ENCODE measurements at places on chromosomes 11 and 22. TPM values are rescaled to one million over a fixed set of nuclear protein-coding genes. Genes with fewer than 3 reads are reported as not detected.
A peak's percentile ranks its signal among the peaks of the same experiment; 100 is the strongest.

DNA sequence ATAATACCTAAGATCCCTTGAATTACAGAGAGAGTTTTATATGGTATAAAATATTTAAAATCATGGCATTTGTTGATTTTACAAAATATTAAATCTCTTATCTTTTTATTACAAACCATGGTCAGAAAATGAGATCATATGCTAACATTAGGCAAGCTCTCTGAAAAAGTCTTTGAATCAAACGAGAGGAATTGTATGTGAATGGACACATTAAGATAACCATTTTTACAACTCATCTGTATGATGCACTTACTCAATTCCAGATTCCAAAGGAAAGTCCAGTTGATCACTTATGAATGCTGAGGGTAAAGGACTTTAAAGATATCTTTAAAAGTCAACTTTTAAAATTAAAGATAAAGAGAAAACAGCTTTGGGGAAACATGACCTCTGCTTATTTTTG lies 83.5 kb upstream of the LUZP2 start:
- peak; percentile 38 for DNase-seq

GRCh38 chr11:116614306-116615210 lies 158.2 kb downstream of the BUD13 start:
- DNase-seq = no peak

GRCh38 chr11:69055598-69056516 lies 7.1 kb downstream of the TPCN2 start:
- DNase-seq = no peak

GRCh38 chr11:69078930-69079605 lies 30.3 kb downstream of the TPCN2 start:
- DNase-seq = no peak

DNA sequence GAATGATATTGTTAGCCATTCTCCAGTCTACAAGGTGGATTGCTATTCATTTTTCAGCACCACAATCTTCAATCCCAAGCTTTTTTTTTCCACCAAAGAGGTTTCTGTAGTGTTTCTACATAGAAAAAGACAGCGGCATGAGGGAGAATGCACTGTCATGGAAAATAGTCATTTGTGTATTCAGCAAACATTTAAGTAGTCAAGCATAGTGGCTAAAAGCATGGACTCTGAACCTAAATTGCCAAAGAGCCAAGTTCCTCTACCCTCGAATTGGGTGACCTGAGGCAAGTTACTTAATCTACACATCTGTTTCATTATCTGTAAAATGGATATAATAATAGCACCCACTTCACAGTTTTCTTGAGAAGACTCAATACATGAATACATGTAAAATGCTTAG lies 14.2 kb downstream of the GAS2 start:
- no peak for DNase-seq

GRCh38 chr11:122025757-122026156 lies 90.3 kb downstream of the BLID start:
- no peak for DNase-seq

Gene OR8D4
- not detected for total RNA-seq

Gene SIRT3
- total RNA-seq = 5.4 TPM

Gene MRGPRE
- total RNA-seq = not detected

Data from IMR-90 (cell line).